ENCODE measurements at places on chromosomes 3 and 15. TPM values are rescaled to one million over a fixed set of nuclear protein-coding genes. Genes with fewer than 3 reads are reported as not detected.

- no peak for DNase-seq
Observed at GRCh38 chr3:49493901-49494300, 23.8 kb downstream of the DAG1 start.

The FRMD5 gene
- total RNA-seq, result not detected

DNA sequence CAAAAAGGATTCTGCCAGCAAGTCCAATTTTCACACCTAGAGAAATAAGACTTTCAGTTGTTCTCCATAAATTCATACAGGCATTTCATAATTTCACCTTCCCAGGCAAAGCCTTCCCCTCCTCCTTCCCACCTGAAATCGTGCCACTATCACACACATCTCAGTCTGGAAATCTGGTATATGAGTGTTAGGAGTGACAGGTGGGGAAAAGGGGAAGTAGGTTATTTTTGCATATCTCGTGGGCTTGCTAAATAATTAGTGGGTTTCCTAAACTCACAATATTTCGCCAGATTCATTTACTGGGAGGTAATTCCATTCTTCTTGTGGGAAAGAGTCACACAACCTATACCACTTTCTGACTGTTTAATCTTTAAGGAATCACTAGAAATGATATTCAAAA, 7.4 kb downstream of the ALDH1A2 start:
- no peak for DNase-seq

DNA sequence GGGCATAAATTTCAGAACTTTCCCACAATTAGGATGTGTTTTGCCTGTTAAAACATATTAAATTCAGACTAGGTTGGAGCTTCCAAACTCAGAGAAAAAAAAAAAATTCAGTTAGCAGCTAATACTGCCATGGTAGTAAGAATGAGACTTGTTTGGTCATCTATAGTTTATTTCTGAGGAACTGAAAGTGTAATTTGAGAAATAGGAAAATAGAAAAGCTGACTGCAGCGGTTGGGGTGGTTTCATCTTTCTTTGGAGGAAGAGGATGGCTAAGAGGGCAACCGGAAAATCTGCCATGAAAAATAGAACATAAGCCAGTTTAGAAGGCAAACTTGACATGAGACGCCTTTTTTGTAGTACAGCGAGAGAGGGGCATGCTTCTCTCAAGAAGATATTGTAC, 371.2 kb upstream of the ROBO2 start:
- no peak for DNase-seq

DNA sequence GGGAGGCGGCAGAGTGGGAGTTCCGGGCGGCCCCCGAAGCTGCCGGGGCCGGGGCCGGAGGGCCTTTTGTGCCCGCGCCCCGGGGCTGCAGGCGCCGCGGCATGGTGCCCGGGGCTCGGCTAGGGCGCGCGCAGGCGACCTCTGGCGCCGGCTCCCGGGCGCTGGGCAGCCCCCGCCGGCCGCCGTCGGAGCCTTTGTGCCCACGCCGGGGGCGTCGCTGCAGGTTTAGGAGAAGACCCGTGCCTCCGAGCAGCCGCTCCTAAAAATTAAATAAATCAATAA, 299 bp downstream of the PAQR9 start:
- no peak for DNase-seq

The CSTA gene
- not detected for total RNA-seq

The SLCO3A1 gene
- total RNA-seq, result 33.6 TPM

GRCh38 chr3:152151216-152151876, 117.4 kb upstream of the MBNL1 start:
- no peak for DNase-seq

DNA sequence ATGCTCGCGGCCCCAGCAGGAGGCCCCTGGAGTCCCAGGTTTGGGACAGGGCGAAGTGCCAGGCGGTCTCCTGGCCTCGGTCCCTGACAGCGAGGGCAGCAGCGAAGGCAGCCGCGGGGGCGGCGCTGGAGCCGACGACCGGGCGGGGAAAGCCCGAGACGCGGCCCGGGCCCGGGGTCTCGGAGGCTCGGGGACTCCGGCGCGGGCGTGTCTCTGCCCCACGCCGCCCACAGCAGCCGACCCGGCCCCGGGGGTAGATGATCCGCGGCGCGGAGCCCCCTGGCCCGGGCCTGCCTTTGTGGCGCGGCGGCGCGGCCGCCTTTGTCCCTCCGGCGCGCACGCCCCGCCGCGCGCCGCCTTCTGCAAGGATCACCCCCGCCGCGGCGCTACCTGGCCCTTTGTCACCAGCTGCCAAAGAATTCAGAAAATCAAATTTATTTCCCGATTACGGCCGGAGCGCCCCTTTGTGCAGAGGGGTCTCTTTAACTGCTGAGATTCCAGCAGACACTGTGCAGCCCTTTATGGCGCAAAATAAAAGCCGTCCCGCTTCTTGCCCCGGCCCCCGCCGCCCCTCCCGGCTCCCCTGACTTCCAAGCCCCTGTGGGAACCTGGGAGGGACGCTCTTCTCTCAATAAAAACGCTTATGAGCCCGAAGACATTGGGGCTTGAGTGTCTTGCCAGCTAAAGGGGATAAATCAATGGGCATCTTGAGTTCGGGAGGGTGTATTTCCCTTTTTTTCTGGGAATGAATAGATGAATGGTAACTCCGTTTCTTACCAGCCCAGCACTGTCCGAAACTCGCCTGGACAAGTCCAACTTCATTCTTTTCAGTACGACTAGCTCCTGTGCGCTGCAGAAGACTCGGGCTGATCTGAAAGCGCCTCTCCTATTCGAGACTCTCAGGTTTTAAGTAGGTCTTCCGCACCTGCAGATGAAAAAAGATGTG, 68.4 kb downstream of the HES1 start:
- no peak for DNase-seq
